ENCODE measurements at places on chromosomes 7 and 10. TPM values are rescaled to one million over a fixed set of nuclear protein-coding genes. Genes with fewer than 3 reads are reported as not detected.

CFAP43 gene
- total RNA-seq: 6.3 TPM

ZP3 gene
- 0.82 TPM for total RNA-seq

POP7 gene
- 25.2 TPM for total RNA-seq

MBL2 gene
- total RNA-seq: not detected

PDE1C gene
- 60.9 TPM for total RNA-seq

HOXA13 gene
- 0.11 TPM for total RNA-seq

DNAJB12 gene
- total RNA-seq: 30.1 TPM

PTPRE gene
- 12.6 TPM for total RNA-seq

ABCB1 gene
- total RNA-seq: 8.0 TPM

ING3 gene
- 41.7 TPM for total RNA-seq

AOAH gene
- total RNA-seq: 7.1 TPM

RBM20 gene
- total RNA-seq: 2.7 TPM

RAB18 gene
- 80.2 TPM for total RNA-seq

ARPC1B gene
- 41.9 TPM for total RNA-seq

NACAD gene
- total RNA-seq: 8.9 TPM

SPACDR gene
- total RNA-seq: not detected

CAV2 gene
- 38.8 TPM for total RNA-seq

UBTD1 gene
- total RNA-seq: 5.5 TPM

SHTN1 gene
- 19.4 TPM for total RNA-seq

LRGUK gene
- total RNA-seq: 8.3 TPM

PVRIG gene
- total RNA-seq: 0.33 TPM

TEX36 gene
- not detected for total RNA-seq

RAPGEF5 gene
- 90.2 TPM for total RNA-seq

EPDR1 gene
- 20.7 TPM for total RNA-seq

PNPLA8 gene
- 52.2 TPM for total RNA-seq

CDHR1 gene
- 150 TPM for total RNA-seq

OPALIN gene
- not detected for total RNA-seq

LIPN gene
- total RNA-seq: not detected

MNX1 gene
- total RNA-seq: not detected

WEE2 gene
- total RNA-seq: 0.27 TPM

PNLIPRP1 gene
- not detected for total RNA-seq

NCF1 gene
- 1.6 TPM for total RNA-seq

IGF2BP3 gene
- 37.9 TPM for total RNA-seq

FAM221A gene
- total RNA-seq: 21.3 TPM

STN1 gene
- total RNA-seq: 22.4 TPM

STOX1 gene
- total RNA-seq: 7.4 TPM

ARHGAP12 gene
- 102 TPM for total RNA-seq

SLC35G1 gene
- total RNA-seq: 8.0 TPM

TAS2R5 gene
- total RNA-seq: 8.6 TPM

SLC26A3 gene
- total RNA-seq: not detected

SPDYE16 gene
- 1.2 TPM for total RNA-seq

KIF20B gene
- 17.2 TPM for total RNA-seq

PRTFDC1 gene
- 29.0 TPM for total RNA-seq

ACBD7 gene
- total RNA-seq: 9.8 TPM

BPGM gene
- 123 TPM for total RNA-seq

EPHA1 gene
- 2.1 TPM for total RNA-seq

CLRN3 gene
- not detected for total RNA-seq

ZNF365 gene
- 2.9 TPM for total RNA-seq

WNT2 gene
- total RNA-seq: 2.6 TPM

CCDC7 gene
- 66.3 TPM for total RNA-seq

TMEM236 gene
- total RNA-seq: 0.44 TPM

PLAC9 gene
- 43.8 TPM for total RNA-seq

CXCL12 gene
- total RNA-seq: 117 TPM

HOXA7 gene
- not detected for total RNA-seq

Data from camera-type eye (tissue), 1 donor.